ENCODE measurements at places on chromosomes 12 and 14.

DNA sequence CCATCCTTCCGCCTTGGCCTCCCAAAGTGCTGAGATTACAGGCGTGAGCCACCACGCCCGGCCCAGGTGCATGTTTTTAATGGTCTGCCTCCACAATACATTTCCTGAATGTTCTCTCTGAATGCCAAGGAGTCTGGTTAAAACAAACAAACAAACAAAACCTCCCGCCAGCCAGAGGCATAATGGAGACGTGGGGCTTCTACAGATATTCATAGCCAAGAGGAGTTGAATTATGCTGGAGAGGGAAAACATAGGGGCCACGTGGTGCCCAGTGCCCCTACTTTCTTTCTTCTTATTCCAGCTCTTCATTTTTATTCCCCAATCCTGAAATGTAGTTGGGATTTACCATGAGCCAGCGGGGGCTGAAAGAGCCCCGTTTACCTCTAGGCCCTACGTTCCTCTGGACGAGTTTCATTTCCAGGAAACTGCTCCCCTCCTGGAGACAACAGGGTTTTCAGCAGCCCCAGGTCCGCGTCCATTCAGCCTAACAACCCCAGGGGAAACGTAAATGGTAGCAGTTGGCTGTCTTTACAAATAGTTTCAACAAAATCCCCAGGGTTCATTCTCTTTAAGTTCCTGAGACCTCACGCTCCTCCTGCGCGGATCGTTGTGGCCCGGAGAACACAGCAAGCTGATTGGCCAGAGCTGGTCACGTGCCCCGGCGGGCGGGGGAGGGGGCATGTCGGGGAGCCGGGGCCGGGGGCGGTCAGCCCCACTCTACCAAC is 108.5 kb upstream of the ESRRB start:
- peak; percentile 7 for DNase-seq

DNA sequence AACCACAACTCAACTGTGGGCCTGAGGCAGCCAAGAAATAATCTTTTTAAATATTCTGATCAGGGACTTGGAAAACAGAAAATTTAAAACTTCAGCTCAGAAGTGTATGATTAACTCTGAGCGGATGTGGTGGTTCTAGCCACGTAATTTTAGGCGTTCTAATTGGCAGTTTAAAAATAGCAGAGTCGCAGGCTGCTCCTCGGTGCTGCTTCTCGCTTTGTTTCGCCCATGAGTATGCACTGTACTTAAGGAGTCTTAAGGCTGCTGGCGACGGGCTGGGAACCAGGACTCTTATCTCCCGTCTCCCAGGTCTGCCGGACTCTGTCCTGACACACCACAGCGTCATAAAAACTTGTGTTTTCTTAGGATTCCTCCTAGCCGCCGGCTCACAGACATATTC is 113.4 kb upstream of the PELI2 start:
- peak; percentile 31 for DNase-seq

DNA sequence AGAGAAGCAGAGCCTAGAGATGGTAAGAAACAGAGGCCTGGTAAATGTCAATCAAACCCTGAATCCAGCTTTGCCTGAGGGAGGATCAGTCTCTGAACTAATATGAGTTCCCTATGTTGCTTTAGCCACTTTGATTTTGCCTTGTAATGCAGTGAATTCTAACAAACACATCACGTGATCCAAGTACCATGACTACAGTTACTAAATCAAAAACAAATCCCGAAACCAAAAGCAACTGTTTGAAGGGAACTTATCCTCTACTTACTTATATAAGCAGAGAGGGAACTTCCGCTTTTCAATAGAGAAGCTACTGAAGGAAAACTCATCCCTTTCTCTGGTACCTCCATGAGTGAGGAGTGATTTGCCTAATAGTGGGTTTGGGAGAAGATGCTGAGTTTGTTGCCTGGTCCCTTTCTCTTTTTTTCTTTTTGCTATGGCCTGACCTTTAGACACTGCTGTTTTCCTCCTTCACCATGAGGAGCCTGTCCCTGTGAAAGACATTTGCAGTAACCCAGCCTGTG is 7.7 kb upstream of the PPTC7 start:
- peak; percentile 72 for DNase-seq

GRCh38 chr14:89794096-89794495 is 160.4 kb downstream of the EFCAB11 start:
- no peak for DNase-seq

- no peak for DNase-seq
Measured at GRCh38 chr12:79274501-79275064, 410.0 kb downstream of the SYT1 start.

- no peak for DNase-seq
Measured at GRCh38 chr12:128586451-128587029, 237.2 kb downstream of the SLC15A4 start.

- DNase-seq: no peak
Measured at GRCh38 chr12:59147791-59148190, 227.5 kb upstream of the LRIG3 start.

DNA sequence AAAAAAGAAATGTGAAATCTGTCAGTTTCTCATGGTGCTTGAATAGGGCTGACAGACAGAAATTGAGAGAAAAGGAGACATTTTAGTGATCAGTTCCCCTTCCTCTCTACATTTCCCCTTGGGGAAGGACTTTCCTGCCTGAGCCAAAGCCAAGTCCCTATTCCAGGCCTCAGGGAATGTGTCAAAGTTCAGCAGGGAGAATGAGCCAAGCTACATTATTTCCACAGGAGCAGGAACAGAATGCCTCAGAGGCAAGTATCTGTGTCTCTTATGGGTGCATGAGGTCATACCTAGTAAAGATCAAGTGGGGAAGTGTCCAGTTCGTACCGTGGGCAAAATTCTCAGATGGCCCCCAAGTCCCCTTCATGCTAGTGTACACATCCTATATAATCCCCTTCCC is 68.6 kb downstream of the IQSEC3 start:
- no peak for DNase-seq

DNA sequence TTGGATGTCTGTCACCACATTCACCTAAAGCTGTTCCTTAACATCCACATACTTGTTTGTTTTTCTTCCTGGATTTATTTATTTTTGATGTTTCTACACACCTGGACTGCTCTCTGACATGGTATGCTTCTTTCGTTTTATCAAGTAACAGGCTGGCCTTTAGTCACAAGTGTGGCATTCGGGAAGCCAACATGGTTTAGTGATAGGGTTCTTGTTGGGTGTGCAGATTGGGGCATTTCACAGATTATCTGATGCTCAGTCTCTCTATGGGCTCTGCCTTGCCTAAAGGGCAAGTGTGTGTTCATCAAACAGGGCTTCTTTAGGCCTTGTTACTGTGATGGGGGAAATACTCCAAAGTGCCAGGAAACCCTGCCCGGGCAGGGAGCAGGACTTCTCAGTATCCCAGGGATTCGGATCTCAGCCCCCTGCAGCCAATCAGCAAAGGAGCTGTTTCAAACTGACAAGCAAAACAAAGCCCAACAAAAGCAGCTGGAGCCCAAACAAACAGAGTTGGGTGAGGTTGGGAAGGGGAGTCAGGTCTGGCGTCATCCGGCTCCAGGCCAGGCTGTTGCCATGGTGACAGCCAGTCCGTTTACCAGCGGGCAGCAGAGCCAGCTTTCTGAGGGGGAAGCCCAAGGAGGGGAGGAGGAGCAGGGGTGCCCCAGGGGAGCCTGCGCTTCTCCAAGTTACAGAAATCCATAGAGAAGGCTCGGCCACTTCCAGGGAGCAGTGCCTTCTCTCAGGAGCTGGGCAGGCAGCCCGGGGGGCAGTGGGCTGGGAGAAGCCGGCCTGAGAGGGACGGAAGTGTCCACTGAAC is 31.9 kb downstream of the FOS start:
- peak; percentile 63 for DNase-seq

DNA sequence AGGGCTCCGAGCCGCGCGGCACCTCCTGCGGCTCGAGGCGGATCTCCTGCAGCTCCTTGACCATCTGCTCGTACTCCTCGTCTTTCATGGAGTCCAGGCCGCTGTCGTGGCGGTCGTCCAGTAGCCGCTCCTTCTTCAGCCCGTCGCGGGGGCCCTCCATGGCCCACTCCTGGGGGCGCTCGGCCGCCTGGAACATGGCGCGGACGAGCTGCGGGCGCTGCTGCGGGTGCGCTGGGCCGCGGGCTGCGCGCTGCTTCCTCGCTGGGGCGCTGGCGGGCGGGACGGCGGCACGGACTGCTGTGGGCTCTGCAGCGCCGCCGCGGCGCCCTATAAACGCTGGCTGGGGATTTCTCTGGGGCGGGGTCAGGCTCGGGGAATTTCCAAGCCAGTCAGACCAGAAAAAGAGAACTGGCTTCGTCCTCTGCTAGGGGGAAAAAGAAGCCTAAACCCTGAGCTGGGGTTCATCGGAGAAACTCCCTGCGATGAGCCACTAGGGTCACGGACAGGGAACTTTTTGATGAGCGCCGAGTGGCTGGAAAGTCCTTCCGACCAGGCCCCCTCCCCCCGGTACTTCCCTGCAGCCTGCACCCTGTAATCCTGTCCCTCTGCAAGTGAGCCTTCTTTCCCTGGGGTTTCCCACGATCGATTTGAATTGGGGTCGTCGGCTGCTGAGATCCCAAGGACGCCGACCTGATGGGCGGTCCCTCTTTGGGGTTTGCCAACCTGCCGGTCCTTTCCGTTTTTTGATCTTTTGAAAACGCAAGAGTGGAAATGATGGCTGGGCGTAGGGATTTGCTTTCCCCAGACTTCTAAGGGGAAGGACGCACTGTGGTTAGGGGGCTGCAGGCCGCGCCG is at the start of gene NFKBIA:
NFKBIA (minus strand) TSS at position 301 of the 855 bp plus-strand sequence; CDS start at position 196, 105 bp downstream.
- no peak for DNase-seq

- DNase-seq: no peak
Measured at GRCh38 chr12:122999196-122999946, 18.9 kb downstream of the ARL6IP4 start.
